ENCODE measurements at places on chromosomes 12 and 14.

DNA sequence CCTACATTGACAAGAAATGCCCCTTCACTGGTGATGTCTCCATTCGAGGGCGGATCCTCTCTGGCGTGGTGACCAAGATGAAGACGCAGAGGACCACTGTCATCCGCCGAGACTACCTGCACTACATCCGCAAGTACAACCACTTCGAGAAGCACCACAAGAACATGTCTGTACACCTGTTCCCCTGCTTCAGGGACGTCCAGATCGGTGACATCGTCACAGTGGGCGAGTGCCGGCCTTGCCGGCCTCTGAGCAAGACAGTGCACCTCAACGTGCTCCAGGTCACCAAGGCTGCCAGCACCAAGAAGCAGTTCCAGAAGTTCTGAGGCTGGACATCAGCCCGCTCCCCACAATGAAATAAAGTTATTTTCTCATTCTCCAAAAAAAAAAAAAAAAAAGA lies 2.8 kb downstream of the GOLGA3 start:
- no peak for DNase-seq

DNA sequence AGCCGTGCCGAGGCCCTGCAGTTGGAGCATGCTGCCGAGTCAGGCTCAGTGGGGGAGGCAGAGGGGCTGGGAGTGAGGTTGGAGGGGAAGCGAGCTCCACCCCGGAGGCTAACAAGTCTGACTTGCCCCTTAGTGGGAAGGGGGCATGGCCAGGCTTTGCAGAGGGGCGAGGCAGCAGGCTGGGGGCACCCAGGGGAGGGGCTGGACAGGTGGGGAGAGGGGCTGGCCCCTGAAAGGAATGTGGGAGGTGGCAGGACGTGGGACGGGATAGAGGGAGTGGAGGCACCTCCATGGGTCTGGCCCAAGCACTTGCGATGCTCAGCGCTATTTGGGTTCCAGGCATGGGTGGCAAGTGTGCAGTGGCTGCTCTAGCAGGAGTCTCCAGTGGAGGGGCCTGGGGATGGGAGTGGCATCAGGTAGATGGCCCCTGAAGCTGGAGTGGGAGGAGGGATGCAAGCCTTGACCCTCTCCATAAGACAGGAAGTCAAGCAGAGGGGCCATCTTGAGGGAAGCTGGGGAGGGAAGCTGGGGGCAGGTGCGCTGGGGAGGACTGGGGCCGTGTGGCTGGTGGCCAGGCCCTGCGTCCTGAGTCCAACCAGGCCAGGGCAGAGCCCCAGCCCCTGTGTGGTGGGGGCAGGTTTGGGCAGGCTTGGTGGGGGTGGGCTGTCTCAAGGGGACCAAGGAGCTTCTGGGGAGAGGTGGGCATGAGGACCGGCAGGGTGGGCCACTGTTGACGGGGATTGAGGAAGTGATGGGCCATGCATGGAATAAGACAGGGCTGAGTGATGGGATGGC lies 2.6 kb downstream of the TRMT61A start:
- no peak for DNase-seq

GRCh38 chr14:50139192-50139591 lies 22.8 kb upstream of the VCPKMT start:
- DNase-seq = no peak

DNA sequence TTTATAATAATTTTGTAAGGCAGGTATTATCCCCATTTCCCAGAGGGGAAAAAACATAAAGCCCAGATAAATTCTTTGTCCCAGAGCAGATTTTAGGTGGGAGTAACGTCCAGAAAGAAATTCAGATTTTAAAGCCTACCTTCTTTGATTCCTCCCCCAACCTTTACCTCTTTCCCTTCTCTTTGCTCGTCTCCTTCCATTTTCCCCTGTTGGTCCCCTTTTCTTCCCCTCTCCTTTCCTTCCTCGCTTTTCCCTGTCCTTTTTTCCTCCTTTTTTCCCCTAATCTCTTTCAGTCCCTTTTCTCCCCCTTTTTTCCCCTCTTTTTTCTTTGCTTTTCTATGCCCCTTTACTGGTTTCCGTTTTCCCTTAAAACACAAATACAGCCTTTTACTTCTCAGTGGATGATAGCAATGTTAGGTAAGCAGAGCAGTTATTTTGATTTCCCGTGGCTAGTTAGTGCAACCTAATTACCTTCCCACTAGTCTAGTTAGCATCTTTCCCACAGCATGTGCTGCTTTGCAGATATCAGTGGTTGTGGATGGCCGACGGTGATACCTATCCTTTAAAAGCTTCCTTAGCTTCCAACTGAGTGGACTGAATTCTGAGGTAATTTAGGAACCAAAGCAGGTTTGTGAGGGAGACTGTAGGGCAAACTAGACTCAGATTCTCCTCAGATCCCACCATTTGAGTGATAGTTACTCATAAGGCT lies 10.9 kb upstream of the AKAP6 start:
- DNase-seq = no peak

DNA sequence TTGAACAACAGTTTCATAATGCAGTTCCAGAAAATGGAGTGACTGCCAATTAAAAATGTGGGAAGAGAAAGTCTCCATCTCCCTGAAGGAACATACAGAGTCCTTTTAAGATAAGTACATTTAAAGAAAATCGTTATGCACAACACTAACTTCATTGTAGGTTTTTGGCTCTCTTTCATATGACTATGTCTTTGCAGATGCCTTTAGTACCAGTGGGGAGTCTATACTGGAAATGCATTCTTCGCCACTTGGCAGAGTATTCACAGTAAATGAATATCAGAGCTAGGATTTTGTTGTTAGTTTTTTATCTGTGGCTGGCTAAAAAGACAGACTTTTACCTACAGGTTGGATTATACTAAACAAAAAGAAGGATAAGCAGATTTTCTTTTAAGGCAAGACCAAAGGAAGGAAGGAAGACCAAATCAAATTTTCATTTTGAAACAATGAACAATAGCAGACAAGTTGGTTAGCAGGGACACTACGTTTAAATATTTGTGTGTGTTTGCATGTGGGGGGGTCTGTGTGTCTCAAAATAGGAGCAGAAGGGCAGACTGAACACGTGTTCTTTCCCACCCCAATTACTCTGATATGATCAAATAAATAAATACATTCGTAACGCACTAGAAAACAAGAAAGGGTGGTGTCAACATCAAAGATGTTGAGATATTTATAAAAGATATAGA lies 124.5 kb downstream of the BTG1 start:
- no peak for DNase-seq

- DNase-seq = no peak
These were observed 1.3 kb downstream of the BCL2L2 start for GRCh38 chr14:23307687-23308644.

GRCh38 chr12:126685636-126686035 lies 1581.3 kb upstream of the TMEM132C start:
- no peak for DNase-seq

GRCh38 chr14:82104013-82104412 lies 570.4 kb upstream of the SEL1L start:
- DNase-seq = no peak

DNA sequence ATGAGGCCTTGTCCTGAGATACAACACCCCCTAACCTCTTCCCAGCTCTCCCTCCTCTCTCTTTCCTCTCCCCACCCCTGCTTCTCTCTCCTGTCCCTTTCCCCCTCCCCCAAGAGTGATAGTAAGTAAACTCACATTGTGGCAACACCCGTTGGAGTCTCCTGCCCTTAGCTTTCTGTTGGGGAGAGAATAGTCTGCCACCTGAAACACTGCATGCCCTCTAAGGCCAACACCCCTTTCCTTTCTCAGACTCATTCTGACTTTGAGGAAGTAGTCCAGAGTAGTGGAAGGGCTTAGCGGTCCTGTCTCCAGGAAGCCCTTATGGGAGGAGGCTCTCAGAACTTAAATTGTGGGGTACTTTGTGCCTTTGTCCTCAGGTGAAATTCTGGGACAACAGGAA lies 95.2 kb downstream of the PRKCH start:
- DNase-seq = no peak

DNA sequence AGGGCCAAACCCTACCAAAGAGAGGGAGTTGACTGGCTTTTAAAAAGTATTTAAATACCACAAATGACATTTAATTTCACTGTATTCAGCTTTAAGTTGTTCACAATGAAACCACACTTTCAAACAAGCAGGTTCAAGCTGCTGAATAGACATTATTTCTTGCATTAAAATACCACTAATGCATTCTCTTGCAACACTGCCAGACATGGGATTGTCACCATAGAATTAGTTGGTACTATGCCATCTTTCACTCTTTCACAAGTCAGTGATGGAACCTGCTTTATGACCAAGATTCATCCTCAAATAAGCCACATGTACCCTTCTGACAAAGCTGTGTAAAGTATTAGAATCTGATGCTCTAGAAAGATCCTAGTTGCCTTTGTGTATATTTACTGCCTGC lies 239.4 kb downstream of the PAWR start:
- DNase-seq = no peak

GRCh38 chr14:69996216-69996615 lies 117.0 kb downstream of the SMOC1 start:
- no peak for DNase-seq

DNA sequence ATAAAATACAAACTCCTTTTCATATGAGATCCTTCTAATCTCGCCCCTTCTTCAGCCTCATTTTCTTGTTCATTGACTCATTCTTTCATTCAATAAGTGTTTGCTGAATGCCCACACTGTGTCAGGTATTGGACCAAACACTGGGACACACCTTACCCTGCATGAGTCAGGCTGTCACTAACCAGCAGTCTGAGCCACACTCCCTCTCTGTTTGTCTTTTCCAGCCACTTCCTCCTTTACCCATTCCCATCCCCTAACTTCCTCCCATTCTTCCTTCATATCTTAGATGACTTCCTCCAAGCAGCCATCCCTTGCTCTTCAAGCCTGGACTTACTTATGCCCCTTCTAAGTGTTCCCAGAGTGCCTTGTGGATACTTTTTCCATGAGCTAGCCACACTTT lies 27.0 kb upstream of the HIF1A start:
- no peak for DNase-seq

DNA sequence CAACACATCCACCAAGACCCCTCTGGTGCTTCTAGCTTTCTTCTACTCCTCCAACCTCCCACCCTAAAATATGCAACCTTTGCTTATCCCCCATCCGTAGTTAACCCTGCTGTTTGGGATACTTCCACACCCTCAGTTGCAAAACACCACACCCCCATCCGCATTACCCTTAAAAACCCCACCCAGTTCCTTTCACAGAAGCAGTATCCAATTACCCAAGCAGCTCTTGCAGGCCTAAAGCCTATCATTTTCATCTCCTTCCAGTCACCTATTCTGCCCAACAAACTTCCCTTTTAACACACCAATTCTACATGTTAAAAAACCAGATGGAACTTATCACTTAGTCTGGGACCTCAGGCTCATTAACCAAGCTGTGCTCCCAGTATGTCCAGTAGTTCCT lies 88.2 kb downstream of the TMTC3 start:
- DNase-seq = no peak

DNA sequence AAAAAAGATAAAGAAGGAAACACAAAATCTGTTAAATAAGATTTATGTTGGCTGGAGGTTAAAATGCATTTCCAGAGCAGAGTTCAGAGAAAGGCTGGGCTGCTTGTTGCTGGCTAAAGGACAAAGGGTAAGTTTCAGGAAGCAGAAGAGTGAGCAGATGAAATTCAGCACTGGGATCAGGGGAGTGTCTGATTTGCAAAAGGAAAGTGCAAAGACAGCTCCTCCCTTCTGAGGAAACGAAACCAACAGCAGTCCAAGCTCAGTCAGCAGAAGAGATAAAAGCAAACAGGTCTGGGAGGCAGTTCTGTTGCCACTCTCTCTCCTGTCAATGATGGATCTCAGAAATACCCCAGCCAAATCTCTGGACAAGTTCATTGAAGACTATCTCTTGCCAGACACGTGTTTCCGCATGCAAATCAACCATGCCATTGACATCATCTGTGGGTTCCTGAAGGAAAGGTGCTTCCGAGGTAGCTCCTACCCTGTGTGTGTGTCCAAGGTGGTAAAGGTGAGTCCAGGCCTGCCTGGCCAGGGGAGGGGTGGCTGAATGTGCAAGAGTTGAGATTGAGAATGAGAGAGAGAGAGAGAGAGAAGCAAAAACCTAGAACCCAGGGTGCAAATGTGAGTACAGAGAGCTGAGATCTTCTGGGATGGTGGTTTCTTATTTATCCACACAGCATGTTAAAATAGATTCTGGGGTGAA lies at the start of gene OAS1:
Gene OAS1, plus strand, starts transcription at position 251 of the 703 bp plus-strand sequence. Its CDS starts 78 bp downstream, at position 329.
- peak; percentile 47 for DNase-seq

DNA sequence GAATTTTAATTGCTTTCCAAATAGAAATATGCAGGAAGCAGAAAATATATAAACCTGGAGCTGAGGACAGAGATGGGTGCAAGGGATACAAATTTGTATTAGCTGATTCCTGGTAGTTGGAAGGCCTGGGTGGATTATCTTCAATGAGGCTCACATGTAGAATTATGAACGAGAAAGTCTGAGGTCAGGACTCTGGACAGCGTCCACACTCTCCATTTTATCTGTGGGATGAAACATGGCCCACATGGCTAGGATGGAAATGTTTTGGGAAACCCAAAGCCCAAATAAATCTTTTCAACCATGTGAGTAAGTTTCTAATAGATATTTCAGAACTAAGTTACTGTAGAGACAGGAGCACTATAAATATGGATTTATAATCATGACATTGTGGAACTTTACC lies 256.1 kb downstream of the APAF1 start:
- DNase-seq = no peak

GRCh38 chr14:93090826-93091555 lies 24.7 kb downstream of the ITPK1 start:
- DNase-seq = no peak

GRCh38 chr14:77124345-77125280 lies 17.0 kb downstream of the ZDHHC22 start:
- peak; percentile 31 for DNase-seq

GRCh38 chr14:54253195-54253947 lies 143.4 kb upstream of the CDKN3 start:
- no peak for DNase-seq

DNA sequence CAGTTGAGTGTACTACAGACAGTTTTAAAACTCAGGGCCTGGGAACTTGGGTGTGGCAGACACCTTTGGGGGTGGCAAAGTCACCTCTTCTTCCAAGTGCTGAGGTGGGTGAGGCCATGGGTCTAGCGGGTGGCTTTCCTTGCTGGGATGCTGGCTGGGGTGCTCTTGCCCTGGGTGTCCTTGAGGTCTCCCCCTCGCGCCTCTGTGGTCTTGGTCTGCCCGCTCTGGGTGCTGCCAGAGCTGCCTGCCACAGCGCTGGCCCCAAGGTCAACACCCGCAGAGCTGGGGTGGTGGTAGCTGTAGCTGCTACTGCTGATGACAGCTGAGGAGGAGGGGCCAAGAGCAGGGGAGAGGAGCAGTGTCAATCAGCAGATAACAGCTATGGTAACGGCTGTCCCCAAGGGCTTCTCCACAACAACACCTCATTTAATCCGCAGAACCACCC lies 6.8 kb downstream of the KRT74 start:
- DNase-seq = no peak

- no peak for DNase-seq
These were observed 411.8 kb upstream of the STXBP6 start for GRCh38 chr14:25461780-25462179.

DNA sequence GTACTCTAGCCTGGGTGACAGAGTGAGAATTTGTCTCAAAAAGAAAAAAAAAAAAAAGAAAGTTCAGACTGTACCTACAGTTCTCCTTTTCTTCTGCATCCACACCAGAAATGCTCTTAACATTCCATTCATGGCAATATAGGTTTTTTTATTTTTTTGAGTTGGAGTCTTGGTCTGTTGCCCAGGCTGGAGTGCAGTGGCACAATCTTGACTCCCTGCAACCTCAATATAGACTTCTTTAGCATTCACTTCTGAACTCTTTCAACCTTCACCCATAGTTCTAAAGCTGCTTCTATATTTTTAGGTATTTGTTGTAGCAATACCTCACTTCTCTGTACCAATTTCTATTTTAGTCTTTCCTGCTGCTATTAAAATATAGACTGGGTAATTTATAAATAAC lies 1095.7 kb downstream of the FLRT2 start:
- DNase-seq = no peak
